ENCODE measurements at places on chromosomes 16 and 17. TPM values are rescaled to one million over a fixed set of nuclear protein-coding genes. Genes with fewer than 3 reads are reported as not detected.

Gene SEC14L5
- total RNA-seq, result 2.6 TPM

Gene TERB1
- not detected for total RNA-seq

Gene TBC1D3I
- 1.5 TPM for total RNA-seq

Gene NPIPB2
- 4.3 TPM for total RNA-seq

Gene KCNG4
- total RNA-seq, result not detected

Gene TAT
- total RNA-seq, result not detected

Gene DPEP2
- total RNA-seq, result 0.52 TPM

Gene TMC5
- 1.0 TPM for total RNA-seq

Gene CRHR1
- total RNA-seq, result 0.25 TPM

Gene CCL23
- total RNA-seq, result 0.95 TPM

Gene CNTNAP4
- total RNA-seq, result not detected

Gene PIRT
- not detected for total RNA-seq

DNA sequence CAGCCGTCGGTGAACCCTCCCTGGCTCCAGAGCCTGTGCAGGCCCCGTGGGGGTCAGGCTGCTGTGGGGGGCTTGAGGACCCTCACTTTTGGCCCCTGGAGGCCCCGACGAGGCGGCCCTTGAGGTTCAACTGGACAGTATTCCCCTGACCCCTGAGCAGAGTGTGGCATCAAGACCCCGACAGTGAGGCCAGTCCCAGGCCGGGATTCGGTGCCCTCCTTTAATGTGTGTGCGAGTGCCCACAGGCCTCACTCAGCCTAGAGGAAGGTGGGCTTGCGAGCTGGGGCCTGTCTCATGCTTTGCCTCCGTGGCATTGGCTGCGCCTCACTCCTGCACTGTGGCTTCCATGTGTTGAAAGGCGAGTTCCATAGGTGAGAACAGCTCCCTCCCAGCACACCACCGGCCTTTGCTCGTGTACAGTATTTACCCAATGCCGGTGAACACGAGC lies 94.5 kb downstream of the METRNL start:
- peak; percentile 12 for DNase-seq

DNA sequence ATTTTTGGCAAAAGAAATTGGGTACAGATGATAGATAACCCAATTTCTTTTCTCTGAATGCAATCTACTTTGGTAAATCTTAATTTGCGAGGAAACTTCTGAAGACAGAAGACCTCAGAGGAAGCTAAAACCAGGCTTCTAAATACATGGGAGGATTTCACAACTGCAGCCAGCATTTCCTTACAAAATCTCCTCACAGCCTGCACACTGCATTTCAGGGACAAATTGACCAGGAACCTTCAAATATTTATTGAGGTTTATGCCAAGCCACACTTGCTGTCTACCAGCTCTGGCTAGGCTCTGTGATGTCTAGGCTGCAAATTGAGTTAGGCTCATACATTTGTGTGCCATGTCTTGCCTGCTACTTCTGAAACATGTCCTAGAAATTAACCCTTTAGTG lies 167.3 kb upstream of the CDH5 start:
- no peak for DNase-seq

- DNase-seq, result peak; percentile 91
Measured at GRCh38 chr17:75723171-75723930, 2.1 kb downstream of the ITGB4 start.

GRCh38 chr17:79831265-79832217 lies 7.7 kb downstream of the CBX4 start:
- peak; percentile 94 for DNase-seq

GRCh38 chr16:86747761-86748160 lies 169.4 kb downstream of the FOXL1 start:
- DNase-seq, result no peak

- no peak for DNase-seq
Measured at GRCh38 chr17:15085890-15086677, 179.0 kb downstream of the PMP22 start.

DNA sequence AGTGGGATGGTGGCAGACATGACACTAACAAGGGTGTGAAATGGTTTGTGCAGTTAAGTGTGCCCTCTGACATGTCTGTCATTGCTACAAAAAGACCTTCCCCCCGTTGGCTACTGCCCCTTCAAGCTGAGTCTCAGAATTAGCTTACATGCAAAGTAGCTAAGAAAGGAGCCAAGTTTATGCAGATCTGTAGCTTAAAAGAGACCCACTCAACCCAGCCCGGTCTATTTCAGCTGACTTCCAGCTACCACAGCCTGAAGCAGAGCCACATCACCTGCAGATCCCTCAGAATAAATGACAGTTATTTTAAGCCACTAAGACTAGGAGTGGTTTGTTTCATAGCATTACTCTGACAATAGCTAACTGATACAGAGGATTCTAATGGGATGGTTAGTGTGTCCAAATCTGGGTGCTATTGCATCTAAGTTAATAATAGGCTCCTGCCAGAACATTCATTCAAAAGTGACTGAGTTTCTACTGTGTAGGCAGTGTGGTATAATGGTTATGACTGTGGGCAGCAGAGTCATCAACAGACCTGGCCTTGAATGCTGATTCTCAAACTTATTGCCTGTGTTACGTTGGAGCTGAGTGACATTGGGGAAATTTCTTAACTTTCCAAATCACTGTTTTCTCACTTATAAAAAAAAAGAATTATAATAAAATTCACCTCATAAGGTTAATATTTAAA lies 11.7 kb downstream of the C17orf67 start:
- DNase-seq, result no peak

DNA sequence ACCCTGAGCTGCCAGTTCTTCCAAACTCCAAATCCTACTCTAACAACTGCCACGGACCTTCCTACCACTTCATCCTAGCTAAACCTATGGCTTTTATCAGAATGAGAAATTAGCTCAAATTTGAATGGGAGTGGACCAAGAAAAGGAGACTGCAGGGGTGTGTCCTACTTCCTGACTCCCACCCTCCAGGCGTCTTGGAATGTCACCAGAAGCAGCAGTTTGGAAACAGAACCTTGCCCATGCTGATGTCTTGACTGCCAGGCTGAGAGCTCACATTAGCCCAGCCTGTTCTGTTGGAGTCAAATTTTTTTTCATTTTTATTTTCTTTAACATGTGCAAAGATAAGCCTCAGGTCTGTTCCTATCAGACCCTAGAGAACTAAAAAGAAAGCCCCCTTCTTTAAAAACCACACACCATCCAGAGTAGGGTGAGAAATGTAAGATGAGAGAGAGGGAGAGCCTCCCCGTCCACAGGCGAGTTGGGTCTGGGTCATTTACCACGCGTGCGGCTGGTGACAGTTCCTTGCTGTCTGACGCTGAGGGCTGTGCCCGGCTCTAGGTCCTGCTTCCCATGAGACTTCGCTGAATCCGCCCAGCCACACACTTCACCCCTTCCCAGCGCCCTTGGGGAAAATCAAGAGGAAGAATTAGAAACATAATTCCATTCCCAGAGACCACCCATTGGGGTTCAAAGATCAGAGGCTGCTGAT lies 54.3 kb downstream of the WNT3 start:
- peak; percentile 81 for DNase-seq

GRCh38 chr17:41975099-41976083 lies 8.8 kb downstream of the CNP start:
- DNase-seq, result no peak

- no peak for DNase-seq
Measured at GRCh38 chr17:33980193-33980592, 274.9 kb upstream of the CCL2 start.

- peak; percentile 62 for DNase-seq
Measured at GRCh38 chr16:75304521-75305363, 53.3 kb upstream of the BCAR1 start.

- no peak for DNase-seq
Measured at GRCh38 chr17:79211061-79211770, 136.6 kb downstream of the ENGASE start.

DNA sequence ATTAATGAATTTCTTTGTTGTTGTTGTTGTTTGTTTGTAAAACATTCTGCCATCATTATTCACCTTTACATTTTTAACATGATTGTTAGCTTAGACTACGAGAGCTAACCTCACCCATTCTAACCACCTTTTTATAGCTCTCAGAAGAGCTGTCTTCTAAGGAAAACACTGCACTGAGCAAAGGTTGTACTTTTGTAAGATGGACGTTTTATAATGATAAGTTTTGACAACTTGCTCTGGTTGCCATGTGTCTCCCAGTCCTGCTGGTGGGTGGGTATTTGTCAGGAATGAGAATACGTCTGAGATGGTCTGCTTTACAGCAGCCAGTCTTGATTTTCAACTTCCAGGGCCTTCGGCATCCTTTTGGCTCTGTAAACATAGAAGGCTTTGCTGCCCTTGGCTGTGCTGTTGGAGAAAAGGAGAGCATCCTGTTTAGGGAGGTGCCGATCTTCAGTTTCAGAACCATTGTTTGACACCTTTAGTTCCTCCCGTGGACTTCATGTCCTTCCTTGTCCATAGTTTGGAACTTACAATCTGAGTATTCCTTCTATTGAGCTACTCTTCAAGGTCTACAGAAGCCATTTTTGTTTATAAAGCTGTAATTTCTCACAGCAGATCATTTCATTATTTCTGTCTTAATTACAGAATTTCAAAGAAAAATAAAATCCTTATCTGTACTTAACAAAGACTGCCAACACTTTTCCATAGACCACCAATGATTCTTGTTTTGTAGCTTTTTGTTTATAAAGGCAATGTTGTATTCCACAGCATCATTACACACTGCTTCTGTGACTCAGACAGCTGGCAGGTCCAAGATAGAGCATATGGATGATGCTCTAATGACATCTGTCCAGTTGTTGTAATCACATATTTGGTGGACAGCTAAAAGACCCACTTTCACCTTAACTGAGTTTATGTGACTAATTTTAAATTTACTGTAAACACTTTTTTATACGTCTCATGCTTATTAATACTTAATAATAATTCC lies 270.1 kb upstream of the TBX2 start:
- no peak for DNase-seq

DNA sequence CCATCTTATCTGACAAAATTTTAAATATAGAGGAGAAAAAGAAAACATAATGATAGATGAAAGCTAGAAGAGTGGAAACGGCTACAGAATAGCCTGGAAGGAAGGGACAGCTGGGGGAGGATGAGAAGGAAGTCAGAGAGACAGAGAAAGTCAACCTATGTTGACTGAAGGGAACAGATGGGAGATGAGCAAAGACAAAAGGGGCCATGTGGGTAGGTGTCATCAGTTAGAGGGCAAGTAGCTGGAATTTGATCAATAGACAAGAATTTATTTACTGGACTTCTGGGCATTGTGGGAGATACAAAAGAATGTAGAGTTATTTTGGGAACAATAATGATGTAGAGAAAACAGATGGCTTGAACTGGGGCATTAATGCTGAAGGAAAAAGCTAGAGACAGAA lies 194.4 kb downstream of the ANKFN1 start:
- DNase-seq, result no peak

GRCh38 chr17:70394473-70395232 lies 225.3 kb downstream of the KCNJ2 start:
- no peak for DNase-seq

GRCh38 chr17:76134911-76135809 lies 5.9 kb downstream of the FOXJ1 start:
- DNase-seq, result no peak

DNA sequence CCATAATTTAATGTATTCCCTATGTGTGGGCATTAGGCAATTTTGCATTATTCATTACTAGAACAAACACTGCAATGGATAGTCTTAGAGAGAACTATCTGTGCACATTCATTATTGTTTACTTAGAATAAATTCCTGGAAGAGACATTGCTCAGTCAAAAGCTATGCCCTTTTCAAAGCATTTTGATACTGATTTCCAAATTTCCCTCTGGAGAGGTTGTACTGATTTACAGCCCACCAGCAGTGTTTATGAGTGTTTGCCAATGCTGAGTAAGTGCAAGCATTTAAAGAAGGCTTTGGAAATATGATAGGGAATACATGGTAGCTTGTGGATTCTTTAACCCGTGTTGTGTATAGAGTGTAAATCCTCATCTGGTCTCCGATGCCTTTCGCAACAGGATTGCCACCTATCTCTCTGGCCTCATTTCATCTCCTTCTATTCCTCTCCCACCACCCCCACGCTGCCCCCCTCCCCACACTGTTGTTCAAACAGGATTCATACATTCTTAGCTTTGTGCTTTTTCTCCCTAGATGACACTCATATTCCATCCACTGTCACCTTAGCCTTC lies 33.4 kb upstream of the MMD start:
- no peak for DNase-seq

DNA sequence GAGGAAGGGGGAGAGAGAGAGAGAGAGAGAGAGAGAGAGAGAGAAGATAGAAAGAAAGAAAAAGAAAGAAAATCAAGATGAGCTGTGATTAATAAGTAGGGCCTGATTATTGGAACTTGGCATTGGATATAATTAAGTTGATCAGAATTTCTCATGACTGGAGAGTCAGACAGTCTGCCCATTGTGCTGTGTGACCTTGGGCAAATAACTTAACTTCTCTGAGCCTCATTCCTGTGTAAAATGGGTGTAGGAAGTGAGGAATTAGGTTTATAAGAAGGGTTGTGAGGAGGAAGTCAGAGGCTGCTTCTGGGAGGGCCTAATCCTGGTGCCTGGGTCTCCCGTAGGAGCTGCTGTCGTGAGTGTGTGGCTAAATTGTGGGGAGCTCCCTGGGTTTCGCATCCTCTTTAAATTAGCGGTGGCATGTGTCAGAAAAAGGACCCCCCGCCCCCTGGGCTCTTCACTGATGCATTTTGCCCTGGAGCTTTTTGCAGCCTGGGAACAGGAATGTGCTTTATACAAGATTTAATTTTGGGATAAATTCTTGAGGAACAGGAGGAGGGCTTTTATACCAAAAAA lies 76.0 kb downstream of the CMIP start:
- no peak for DNase-seq

DNA sequence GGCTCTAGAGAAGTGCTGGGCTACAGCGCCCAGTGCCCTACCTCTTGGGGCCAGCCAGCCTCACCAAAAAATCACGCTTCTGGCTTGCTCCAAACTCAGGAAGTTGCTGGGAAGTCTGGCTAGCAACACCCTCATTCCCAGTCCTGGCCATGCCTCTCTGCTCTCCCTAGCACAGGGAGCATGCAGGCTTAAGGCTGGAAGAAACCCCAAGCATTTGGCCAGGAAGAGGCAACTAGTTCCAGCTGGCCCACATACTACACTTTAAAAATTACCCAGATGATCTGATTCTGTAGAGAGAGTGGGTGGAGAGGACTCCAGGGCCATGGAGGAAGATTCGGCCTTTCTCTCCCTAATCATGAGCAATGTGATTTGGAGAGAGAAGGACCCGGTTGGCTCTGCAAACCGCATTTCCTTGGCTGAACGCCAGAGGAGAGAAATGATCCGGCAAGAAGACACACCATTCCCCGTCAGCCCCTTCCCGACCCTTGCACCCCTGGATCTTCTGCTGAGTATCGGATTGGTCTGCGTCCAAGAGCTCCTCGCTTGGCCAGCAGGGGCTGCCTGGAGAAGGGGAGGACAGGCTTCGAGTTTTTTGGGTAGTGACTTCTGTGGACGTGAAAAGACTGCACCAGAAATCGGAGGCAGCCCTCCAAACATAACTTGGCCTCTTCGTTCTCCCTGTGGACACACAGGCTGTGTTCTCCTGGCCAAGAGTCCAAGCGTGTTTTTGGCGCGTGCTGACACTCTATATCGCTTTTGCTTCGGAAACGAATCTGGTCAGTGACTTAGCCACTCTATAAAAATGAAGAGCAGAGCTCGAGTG lies 406.3 kb downstream of the WWOX start:
- DNase-seq, result peak; percentile 88

GRCh38 chr16:63530974-63531373 lies 1494.7 kb upstream of the CDH8 start:
- no peak for DNase-seq

- DNase-seq, result peak; percentile 91
Measured at GRCh38 chr16:31130899-31131298, 4.6 kb downstream of the PRSS8 start.

GRCh38 chr16:74253161-74253938 lies 43.3 kb upstream of the PSMD7 start:
- no peak for DNase-seq
